Vagina (tissue), 2 donors: ENCODE measurements at places on chromosomes 16 and 17. TPM values are rescaled to one million over a fixed set of nuclear protein-coding genes. Genes with fewer than 3 reads are reported as not detected.

- no peak for DNase-seq
These were observed 33.0 kb downstream of the MPRIP start for GRCh38 chr17:17075125-17075781.

GRCh38 chr16:8716592-8716991 is 42.2 kb downstream of the ABAT start:
- DNase-seq = no peak

- DNase-seq = no peak
These were observed 47.4 kb upstream of the PSMD7 start for GRCh38 chr16:74249254-74249653.

The ZFP90 gene
- 41.3 TPM for total RNA-seq

The CIITA gene
- 16.7 TPM for total RNA-seq

The CACNA1H gene
- total RNA-seq = 10.8 TPM

The OMG gene
- not detected for total RNA-seq

The OGFOD1 gene
- 14.5 TPM for total RNA-seq

The CCL14 gene
- total RNA-seq = 93.1 TPM
